Occipital lobe (tissue), 3 donors: ENCODE measurements at places on chromosomes 5 and 9.

GRCh38 chr9:71237051-71237450 is 115.6 kb upstream of the TRPM3 start:
- DNase-seq = no peak

DNA sequence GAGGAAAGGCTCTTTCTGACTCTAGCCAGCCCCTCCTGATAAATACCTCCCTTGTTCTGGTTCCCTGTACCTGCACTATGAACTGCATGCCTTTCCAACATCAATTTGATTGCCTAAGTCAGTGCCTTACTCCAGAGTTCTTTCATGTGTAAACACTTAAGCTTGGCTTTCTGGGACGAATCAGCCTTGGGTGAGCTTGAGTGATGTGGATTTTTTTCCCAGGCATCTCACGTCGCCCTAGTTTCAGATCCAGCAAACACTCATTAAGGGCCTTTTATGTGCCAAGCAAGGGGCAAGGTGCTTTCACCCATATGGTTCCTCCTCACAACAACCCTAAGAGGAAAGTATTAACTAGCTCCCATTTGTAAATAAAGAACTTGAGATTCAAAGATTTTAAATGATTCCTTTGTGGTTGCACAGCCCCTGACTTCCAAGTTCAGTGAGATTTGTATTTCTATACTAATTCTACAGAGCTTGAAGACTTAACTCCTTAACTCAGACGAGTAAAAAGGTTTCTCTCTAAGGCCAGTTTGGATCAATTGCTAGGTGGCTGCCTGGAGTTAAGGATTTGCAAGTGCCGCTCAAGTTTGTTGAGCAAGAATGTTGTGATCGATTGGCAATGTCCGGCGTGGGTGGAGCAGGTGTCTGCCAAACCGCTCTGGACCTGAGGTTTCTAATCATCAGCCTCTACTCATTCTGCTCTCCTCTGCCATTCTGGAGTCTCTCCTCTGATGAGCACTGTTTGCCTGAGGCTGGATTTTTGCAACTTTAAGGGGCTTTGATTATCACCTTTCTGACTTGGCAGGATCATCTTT is 20.2 kb upstream of the TJP2 start:
- DNase-seq = no peak

GRCh38 chr5:144467792-144468191 is 297.1 kb downstream of the KCTD16 start:
- DNase-seq = no peak

DNA sequence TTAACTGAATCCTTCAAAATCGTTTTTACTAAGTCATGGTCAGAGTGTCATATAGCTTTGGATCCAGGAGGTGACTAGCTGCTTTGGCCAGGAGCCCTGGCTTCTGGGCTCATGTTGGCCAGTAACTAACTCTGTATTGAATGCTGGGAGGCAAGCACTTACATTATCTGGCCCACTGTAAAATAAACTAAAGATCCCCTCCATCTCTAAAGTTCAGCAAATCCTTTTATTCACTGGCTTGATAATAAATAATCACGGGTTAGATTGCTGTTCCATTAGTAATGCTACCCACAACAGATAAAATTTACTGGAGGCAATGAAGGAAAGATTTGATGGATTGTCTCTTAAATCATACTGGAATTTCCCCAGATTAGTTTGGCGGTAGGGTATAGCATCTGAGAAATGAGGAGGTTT is 382.2 kb upstream of the TLE4 start:
- DNase-seq = no peak

DNA sequence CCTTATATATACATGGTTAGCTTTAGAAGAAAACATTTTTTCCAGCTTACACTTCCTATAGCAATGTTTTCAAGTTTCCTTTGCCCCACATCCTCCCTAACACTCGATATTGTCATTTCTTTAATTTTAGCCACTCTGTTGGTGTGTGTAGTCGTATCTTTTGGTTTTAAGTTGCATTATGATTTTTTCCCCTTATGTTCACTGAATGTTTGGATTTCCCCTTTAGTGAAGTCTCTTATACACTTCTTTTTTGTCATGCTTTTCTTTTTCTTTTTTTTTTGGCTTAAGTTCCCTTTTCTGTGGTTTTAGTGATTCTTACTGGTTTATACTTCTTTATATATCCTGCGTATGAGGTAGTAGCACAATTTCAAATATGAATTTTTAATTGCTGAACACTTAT is 58.8 kb downstream of the KDM4C start:
- DNase-seq = no peak

DNA sequence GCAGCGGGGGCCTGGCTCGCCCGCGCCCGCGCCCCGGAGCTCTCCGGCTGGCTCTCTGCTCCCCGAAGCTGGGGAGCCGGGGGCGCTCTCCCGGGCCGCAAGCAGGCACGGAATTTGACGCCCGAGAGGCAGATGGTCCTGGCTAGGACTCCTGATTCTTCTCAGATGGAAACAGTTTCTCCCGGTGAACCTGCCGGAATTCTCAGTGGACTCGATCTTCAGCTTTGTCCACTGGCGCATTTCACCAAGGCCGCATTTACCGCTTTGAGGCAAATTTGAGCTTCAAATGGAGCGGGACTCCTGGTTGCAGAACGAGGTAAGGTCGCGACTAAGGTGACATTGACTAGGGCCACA is 305.7 kb upstream of the KCNN2 start:
- DNase-seq = no peak

- DNase-seq = no peak
Observed at GRCh38 chr9:89579741-89580385, 24.9 kb upstream of the GADD45G start.

GRCh38 chr5:87410931-87411330 is 1.8 kb downstream of the CCNH start:
- no peak for DNase-seq

GRCh38 chr5:173625673-173626504 is 9.4 kb upstream of the BOD1 start:
- no peak for DNase-seq

- DNase-seq = no peak
Observed at GRCh38 chr5:63250939-63251338, 672.3 kb downstream of the LRRC70 start.

DNA sequence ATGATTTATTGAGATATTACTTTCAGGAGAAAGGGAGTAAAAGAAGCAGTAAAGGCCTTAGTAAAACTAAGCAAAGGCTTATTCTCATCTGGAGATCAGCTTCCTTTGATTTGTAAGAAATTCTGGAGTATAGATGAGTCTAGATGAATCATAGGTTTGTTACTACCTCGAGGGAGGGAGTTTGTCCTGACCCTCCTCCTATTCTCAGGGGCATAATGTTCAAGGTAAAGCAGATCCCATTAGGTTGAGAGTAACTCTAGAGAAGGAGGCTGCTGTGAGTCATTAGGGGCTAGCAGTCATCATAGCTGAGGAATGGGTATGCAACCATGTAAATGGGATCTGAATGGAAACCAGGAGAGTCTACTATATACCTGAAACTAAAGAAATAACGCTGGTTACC is 155.5 kb upstream of the MOCS2 start:
- DNase-seq = no peak

DNA sequence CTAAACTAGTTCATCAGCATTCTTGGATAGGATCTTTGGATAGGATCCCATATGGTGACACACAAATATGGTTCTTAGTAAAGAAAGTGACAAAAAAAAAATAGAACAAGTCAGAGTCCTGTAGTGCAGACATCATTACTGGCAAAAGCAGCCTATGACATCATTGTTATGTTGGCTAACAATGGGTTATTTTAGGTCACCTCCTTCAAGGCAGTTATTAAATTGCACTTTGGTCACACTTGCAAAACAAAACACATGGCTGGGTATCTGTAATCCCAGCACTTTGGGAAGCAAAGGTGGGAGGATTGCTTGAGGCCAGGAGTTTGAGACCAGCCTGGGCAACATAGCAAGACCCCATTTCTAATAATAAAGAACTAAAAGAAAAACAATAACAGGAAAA is 185.9 kb downstream of the KIAA0825 start:
- no peak for DNase-seq

GRCh38 chr5:124419531-124419930 is 326.9 kb downstream of the ZNF608 start:
- no peak for DNase-seq

DNA sequence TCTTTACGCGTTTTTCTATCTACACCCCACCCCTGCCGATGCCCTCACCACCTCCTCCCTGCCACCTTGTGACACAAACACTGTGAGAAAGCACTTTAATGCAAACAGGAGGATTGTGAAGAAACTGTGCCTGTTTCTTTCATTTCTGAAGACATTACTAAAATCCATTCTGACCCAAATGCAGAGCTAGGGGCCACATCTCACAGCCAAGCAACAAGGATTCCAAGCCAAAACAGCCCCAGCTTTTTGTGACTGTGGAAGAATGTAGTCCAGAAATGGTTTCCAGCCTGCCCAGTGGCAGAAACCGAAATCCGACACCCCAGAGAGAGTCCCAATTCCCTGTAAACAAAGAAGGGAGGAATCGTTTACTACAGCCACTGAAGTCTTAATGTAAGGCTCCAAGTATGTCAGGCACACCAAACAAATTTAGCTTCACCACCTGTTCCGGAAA is 190.9 kb downstream of the TTC39B start:
- no peak for DNase-seq

- DNase-seq = no peak
Observed at GRCh38 chr9:127848756-127849504, 5.5 kb downstream of the ENG start.

GRCh38 chr9:18604767-18605730 is 131.1 kb downstream of the ADAMTSL1 start:
- DNase-seq = no peak

DNA sequence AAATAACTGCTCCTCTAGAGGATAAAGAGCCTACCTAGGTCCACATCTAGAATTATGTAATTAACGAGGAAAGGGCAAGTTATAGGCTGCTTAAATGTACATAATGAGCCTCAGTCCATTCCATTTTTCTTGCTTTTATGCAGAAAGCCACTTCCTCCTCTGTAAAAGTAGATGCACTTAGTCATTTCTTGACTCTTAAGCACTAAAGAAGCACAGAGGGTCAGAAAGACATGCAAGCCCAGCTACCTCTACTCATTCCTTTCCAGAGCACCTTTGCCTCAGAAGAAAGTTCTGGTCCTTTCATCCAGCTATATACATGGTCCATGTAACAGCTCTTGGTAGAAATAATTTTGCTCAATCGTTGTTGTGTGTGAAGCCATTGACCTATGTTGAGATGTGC is 308.0 kb upstream of the NREP start:
- no peak for DNase-seq

GRCh38 chr5:141373673-141374317 is at the start of gene PCDHGA6:
Gene PCDHGA6 (plus strand): TSS chr5:141373891. CDS start chr5:141374084, 193 bp downstream.
- DNase-seq = no peak

DNA sequence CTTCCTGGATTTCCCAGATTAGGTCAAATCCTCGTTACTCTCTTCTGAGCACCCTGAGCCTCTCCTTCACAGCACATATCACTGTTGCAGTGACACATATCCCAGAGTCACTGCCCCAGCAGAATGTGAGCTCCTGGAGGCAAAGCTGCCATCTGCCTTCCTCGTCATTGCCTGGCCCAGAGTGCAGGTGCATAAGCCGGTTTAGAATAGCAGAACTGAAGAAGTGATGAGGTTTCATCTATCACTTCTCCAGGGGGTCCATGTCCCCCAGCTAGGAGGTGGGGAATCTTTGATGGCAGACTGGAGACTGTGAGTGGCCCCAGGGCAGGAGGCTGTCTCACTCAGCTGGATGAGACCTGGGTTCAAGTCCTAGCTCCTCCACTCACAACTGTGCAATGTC is 25.8 kb downstream of the NIPAL4 start:
- no peak for DNase-seq

- no peak for DNase-seq
Observed at GRCh38 chr9:128001779-128002298, 21.1 kb upstream of the EEIG1 start.

GRCh38 chr5:109163336-109163735 is 246.4 kb downstream of the PJA2 start:
- DNase-seq = no peak

GRCh38 chr5:96706433-96707111 is 44.4 kb downstream of the CAST start:
- DNase-seq = no peak

GRCh38 chr9:69785757-69786156 is 25.9 kb upstream of the PTAR1 start:
- no peak for DNase-seq

GRCh38 chr9:81791076-81791475 is 101.7 kb upstream of the TLE1 start:
- no peak for DNase-seq

- no peak for DNase-seq
Observed at GRCh38 chr9:94921656-94922055, 195.2 kb downstream of the AOPEP start.

- no peak for DNase-seq
Observed at GRCh38 chr5:543755-544674, 19.8 kb upstream of the SLC9A3 start.

- DNase-seq = no peak
Observed at GRCh38 chr5:137935694-137936093, 46.4 kb downstream of the PKD2L2 start.

GRCh38 chr5:108003178-108003577 is 332.4 kb upstream of the EFNA5 start:
- no peak for DNase-seq

GRCh38 chr5:157161996-157162395 is 4.1 kb downstream of the GARIN3 start:
- DNase-seq = no peak

- no peak for DNase-seq
Observed at GRCh38 chr5:98765815-98766214, 7.6 kb upstream of the RGMB start.

GRCh38 chr5:1298067-1298551 is 3.2 kb upstream of the TERT start:
- DNase-seq = no peak

- no peak for DNase-seq
Observed at GRCh38 chr5:91499943-91500531, 116.9 kb upstream of the ARRDC3 start.

DNA sequence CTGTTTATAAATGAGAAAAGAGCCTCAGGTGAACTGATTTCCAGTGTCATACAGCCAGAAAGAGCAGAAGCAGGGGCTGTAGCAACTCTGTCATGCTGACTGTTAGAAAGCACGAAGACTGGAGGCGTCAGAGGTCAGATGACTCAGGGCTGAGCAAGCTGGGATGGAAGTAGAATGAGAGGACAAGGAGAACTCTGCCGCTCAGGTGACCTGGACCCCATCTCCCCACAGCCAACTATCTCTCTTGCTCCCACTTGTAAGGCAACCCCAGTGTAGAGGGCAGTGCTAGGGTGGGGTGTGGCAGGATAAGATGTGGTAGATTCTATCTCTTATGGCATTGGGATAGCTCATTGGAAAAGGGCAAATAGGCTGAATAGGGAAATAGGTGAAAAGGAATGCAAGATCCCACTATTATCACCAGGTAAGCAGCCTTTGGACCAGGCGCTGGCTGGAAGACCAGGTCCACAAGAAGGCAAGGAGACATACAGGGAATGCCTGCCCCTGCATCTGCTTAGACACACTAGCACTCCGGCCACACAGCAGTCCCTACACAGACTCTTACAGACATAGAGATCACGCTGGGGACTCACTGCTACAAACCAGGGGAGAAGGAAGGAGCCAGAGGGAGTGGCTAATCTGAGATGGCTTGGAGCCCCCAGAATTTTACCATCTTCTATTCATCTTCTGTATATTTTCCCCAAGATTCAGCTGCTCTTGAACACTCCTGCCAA is 21.2 kb upstream of the LOX start:
- DNase-seq = no peak

GRCh38 chr5:95723632-95724369 is 7.3 kb upstream of the RHOBTB3 start:
- DNase-seq = no peak

- no peak for DNase-seq
Observed at GRCh38 chr5:8478326-8478725, 609.4 kb downstream of the MTRR start.

- DNase-seq = no peak
Observed at GRCh38 chr5:122118356-122118948, 10.9 kb upstream of the ZNF474 start.
